Stimulated activated CD4-positive, alpha-beta T cell treated with anti-CD3 and anti-CD28 coated beads, TNF-alpha, amount 100 ng/mL, for 24 hours (primary cell): ENCODE measurements at places on chromosomes 5 and 9.

- DNase-seq, result no peak
Measured at GRCh38 chr5:73853091-73853490, 227.1 kb downstream of the ARHGEF28 start.

DNA sequence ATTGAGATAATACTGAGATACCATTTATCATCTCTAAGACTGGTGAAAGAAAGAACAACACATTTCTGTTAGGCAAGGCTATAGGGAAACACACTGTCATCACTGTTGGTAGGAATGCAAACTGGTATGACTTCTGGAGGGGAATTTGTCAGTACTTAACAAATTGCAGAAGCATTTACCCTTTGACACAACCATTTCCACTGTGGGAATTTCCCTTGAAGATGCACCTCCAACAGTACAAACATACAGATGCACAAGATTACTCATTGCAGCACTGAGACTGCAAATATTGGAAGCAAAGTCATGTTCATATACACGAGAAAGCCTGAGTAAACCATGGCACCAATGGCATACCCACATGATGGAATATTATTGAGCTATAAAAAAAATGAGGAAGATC is 17.6 kb downstream of the GM2A start:
- no peak for DNase-seq

DNA sequence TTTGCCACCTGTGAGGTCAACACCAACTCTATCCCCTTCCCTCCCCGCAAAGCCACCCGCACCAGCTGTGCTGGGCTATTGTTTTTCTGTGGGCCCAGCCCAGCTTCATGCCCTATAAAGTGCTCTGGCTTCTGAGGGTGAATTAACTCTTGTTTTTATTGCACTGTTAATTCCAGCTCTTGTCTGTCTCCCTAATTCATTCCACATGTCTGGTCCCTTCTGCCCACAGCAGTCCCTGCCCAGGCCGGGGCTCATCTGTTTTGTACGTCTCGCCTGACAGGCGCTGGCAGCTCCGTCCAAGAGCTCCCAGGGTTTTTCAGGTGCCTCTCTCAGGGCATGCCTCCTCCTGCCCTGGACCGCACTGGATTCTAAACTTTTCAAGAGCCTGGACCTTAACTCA is 118.9 kb downstream of the PDZD2 start:
- DNase-seq, result no peak

DNA sequence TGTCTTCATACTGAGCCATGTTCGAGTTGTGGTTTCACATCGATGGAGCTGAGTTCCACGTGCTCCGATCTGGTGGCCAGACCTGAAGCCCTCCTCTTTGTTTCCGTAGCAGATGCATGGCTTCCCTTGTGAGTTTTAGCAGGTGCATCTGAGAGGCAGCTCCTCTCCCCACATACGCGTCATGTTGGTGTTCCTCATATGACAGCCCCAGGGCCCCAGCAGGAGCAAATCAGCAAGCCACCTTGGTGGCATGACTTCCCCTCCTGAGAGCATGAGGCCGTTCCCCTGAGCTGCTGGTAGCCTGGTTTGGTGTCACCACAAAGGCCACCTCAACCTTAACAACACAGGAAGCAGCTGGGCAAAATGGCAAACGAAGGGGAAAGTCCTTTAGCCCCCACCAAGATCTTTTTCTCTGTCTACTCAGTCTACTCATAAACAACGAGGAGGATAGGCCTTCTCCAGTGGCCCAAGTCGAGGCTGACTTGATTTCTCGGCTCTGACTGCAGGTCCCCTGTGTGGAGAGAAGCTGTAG is 5.9 kb downstream of the CYFIP2 start:
- DNase-seq, result peak; percentile 59
